Naive thymus-derived CD4-positive, alpha-beta T cell (primary cell): ENCODE measurements at places on chromosomes 3 and 15.

DNA sequence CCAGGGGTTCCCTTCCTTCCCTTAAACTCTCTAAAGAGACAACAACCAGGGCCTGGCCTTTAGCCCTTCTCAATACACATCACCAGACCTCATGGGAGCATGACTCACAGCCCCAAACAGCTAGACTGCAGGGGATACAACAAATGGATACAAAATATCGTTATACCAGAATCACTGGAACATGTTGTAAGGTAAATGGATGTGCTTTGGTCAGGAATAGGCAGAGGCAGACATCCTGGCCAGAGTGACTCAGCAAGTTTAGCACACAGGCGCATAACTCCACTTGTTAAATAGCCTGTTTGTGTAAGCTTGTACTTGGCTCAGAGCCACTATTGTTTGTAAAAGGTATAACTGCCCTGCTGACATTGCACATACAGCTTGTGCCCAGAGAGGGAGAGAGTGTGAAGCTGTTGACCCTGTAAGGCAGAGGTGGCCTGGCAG is 18.3 kb downstream of the TMED3 start:
- no peaks in the 10 kb centered on the region for H3K27me3 ChIP-seq
- no peaks in the 10 kb centered on the region for H3K4me1 ChIP-seq
- peaks cover 22% of the 10 kb centered on the region for H3K36me3 ChIP-seq
- no peak overlapping the region for H3K4me3 ChIP-seq
- no peak for DNase-seq
- H3K27ac ChIP-seq: no peak overlapping the region

DNA sequence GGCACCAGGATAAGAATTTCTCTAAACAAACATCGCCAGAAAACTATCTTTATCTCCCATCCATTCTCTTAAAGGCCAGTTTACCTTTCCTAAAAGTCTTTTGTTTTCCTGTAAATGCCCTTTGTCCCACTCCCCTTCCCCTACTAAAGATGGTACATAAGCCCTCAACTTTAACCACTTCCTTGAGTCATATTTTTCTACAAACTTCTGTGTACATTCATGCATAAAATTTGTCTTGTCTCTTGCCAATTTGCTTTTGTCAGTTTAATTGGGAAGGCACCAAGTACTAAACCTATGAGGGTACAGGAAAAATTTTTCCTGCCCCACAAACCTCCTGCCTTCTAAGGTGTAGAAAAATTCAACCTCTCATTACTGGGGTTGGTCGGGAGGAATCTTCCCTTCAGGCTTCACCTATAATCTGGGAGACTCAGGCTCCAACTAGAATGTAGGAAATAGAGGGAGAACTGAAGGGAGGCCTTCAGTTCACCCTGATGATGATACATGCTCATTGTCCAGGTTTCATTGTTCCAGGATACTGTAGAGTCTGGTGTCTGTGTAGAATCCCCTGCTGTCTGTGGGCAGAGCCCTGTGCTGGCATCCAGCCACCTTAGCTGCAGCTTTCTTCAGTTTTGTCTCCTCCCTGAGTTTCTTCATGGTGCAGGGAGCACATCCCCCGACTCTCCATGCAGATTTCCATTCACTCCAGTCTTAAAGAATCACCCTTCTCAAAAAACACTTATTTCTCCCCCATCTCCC is 53.2 kb downstream of the CD200R1L start:
- H3K27me3 ChIP-seq: no peaks in the 10 kb centered on the region
- H3K4me1 ChIP-seq: no peaks in the 10 kb centered on the region
- DNase-seq: no peak
- H3K36me3 ChIP-seq: no peaks in the 10 kb centered on the region

GRCh38 chr3:65402597-65402996 is 636.1 kb downstream of the MAGI1 start:
- no peak overlapping the region for H3K4me3 ChIP-seq
- no peaks in the 10 kb centered on the region for H3K36me3 ChIP-seq
- no peaks in the 10 kb centered on the region for H3K27me3 ChIP-seq
- no peak overlapping the region for H3K27ac ChIP-seq
- no peak for DNase-seq

GRCh38 chr15:32637704-32638103 is 3.8 kb upstream of the SCG5 start:
- no peak overlapping the region for H3K4me3 ChIP-seq
- peaks cover 11% of the 10 kb centered on the region for H3K36me3 ChIP-seq
- no peak overlapping the region for H3K27ac ChIP-seq
- H3K4me1 ChIP-seq: no peaks in the 10 kb centered on the region

DNA sequence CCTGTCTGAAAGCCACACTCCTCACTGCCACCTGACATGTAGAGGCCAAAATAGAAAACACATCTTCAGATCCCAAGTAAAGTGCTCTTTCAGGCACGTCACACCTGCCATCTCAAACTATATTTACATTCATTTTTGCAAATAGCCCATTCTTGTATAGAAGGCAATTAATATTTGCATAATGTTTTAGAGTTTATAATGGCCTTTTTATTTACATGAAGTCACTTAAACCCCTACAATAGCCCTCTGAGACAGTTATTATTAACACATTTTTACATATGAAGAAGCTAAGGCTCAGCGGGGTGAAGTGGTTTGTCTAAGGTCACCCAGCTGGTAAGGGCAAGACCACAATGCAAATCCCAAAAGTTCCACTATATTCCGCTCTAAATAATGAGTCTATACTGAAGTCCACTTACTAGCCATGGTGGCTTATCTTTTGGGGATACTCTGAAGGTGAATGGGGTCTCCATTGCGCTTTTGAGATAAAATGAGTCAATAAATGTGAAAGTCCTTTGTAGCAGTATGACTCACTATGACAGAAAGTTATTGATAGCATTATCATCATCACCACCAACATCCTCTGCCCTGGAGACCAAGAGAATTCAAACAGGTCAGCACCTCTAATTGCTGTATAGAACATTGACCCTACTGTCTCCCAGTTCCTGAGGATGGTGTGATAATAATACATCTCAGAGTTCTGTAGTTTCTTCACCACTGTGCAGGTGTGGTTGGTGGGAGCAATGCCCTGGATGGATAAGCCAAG is 155.9 kb upstream of the BCL6 start:
- H3K27me3 ChIP-seq: no peaks in the 10 kb centered on the region
- no peaks in the 10 kb centered on the region for H3K4me1 ChIP-seq
- H3K27ac ChIP-seq: no peak overlapping the region
- H3K4me3 ChIP-seq: no peak overlapping the region
- no peaks in the 10 kb centered on the region for H3K36me3 ChIP-seq

DNA sequence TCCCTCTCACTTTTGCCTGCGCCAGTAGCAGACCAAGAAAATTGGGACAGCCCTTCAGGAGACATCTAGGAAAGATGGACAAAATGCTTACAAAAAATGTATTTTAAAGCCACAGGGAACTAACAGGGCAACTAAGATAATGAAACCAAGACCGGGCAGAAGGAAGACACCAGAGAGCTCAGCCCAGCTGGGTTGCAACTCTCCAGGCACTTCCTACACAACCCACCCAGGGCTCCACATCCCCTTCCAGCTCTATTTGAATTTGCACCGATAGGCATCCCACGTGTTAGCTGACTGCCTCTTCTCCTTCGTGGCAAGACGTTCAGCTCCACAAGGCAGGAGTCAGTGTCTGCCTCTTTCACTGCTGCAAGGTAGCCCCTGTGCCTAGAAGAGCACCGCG is 6.6 kb upstream of the ATP10A start:
- H3K27me3 ChIP-seq: no peaks in the 10 kb centered on the region
- no peak overlapping the region for H3K27ac ChIP-seq
- DNase-seq: no peak
- no peaks in the 10 kb centered on the region for H3K4me1 ChIP-seq
- H3K36me3 ChIP-seq: no peaks in the 10 kb centered on the region

- no peak overlapping the region for H3K27ac ChIP-seq
- DNase-seq: no peak
- no peak overlapping the region for H3K4me3 ChIP-seq
- H3K4me1 ChIP-seq: no peaks in the 10 kb centered on the region
- no peaks in the 10 kb centered on the region for H3K36me3 ChIP-seq
Observed at GRCh38 chr3:53773021-53773436, 73.2 kb downstream of the CHDH start.

DNA sequence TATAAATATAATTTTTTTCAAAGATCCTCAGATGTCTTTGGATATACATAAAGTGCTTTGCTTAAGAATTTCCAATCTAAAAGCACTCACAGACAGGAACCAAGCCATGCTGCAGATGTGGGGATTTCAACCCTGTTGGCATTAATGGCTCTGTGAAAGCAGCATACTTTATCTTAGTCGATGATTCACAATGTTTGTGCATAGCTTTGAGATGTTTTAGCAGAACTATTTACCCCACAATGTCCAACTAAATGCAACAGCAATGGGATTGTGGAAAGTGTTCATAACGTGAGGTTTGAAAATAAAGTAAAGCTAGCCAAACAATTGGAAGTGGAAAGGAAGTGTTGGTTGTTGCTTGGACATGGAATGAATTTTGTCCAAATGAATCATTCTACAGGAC is 371.4 kb downstream of the SOX2 start:
- H3K4me3 ChIP-seq: no peak overlapping the region
- H3K36me3 ChIP-seq: no peaks in the 10 kb centered on the region
- H3K4me1 ChIP-seq: no peaks in the 10 kb centered on the region
- H3K27me3 ChIP-seq: no peaks in the 10 kb centered on the region

GRCh38 chr3:104101736-104102135 is 1265.0 kb upstream of the ALCAM start:
- DNase-seq: no peak
- H3K4me1 ChIP-seq: no peaks in the 10 kb centered on the region
- H3K4me3 ChIP-seq: no peak overlapping the region
- H3K36me3 ChIP-seq: no peaks in the 10 kb centered on the region
